ENCODE measurements at places on chromosomes 5 and 9. TPM values are rescaled to one million over a fixed set of nuclear protein-coding genes. Genes with fewer than 3 reads are reported as not detected.

The GNAQ gene
- total RNA-seq, result 64.9 TPM

The PCDHAC2 gene
- under 0.01 TPM for total RNA-seq

The ATP6V1G1 gene
- total RNA-seq, result 253 TPM

The KCNMB1 gene
- total RNA-seq, result not detected

The TEX48 gene
- total RNA-seq, result not detected

The RAB3C gene
- not detected for total RNA-seq

The LCN9 gene
- not detected for total RNA-seq

The CAPSL gene
- not detected for total RNA-seq

Measured in melanocyte of skin (primary cell).